ENCODE measurements at places on chromosomes 5 and 9.
A peak's percentile ranks its signal among the peaks of the same experiment; 100 is the strongest.

GRCh38 chr9:120928015-120928482, 1.5 kb upstream of the TRAF1 start:
- no peak for DNase-seq

DNA sequence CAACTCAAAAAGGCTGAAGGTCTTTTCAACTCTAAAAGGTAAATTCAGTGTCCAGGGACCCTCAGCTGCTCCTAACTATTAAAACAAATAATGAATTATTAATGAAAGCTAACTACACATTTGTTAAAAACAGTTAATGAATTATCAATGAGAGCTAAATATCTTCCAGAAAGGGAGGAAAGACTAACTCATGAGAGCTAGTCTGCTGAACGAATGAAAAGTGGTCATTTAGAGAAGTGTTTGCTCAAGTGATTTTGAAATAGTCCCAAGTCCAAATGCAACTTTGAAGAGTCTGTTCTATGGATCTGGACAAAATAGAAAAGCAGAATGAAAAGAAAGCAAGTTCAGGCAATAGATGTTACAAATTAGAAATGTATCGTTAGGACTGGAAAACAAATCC, 133.9 kb upstream of the SPEF2 start:
- no peak for DNase-seq

GRCh38 chr5:170429014-170429413, 39.8 kb upstream of the KCNMB1 start:
- no peak for DNase-seq

DNA sequence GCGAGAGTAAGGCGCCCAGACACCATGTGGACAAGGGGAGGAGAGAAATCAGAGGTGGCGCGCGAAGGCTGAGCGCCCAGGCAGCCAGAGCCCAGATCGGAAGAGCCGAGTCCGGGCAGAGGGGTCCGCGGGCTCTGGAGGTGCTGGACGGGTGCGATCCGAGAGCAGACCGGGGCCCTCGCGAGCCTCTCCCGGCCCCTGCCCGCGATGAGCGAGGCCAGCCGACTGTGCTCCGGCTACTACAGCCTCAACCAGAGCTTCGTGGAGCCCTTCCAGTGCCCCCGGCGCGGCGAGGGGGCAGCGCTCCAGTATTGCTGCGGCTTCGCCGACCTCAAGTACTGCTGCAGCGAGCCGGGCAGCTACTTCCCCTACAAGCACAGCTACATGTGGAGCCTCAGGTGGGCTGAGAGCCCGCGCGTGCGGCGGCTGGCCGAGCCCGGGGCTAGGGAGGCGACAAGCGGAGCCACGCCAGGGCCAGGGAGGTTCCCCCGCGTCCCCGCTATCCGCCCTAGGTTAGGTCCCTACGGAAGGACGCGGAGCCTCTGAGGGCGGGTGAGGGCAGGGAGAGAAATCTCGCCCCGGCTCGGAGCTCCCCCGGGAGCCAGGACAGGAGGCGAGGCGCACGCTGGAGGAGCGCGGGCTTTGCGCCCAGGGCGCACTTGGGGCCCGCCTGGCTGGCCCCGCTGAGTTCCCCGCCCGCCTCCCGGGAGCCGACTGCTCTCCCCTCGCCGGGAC, at the start of gene SHISAL2B:
SHISAL2B (plus strand) TSS at position 87 of the 735 bp plus-strand sequence; CDS start at position 208, 121 bp downstream.
- peak; percentile 22 for DNase-seq

DNA sequence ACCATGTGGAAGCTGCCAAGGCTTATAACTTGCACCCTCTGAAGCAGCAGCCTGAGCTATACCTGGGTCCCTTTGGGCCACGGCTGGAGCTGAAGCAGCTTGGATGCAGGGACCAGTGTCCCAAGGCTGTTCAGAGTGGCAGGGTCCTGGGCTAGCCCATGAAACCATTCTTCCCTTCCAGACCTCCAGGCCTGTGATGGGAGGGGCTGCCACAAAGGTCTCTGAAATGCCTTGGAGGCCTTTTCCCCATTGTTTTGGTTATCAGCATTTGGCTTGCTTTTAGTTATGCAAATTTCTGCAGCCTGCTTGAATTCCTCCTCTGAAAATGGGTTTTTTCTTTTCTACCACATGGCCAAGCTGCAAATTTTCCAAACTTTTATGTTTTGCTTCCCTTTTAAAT, 433.7 kb upstream of the ACO1 start:
- no peak for DNase-seq

- DNase-seq: no peak
These were observed 79.4 kb upstream of the UNC5A start for GRCh38 chr5:176730815-176731475.

DNA sequence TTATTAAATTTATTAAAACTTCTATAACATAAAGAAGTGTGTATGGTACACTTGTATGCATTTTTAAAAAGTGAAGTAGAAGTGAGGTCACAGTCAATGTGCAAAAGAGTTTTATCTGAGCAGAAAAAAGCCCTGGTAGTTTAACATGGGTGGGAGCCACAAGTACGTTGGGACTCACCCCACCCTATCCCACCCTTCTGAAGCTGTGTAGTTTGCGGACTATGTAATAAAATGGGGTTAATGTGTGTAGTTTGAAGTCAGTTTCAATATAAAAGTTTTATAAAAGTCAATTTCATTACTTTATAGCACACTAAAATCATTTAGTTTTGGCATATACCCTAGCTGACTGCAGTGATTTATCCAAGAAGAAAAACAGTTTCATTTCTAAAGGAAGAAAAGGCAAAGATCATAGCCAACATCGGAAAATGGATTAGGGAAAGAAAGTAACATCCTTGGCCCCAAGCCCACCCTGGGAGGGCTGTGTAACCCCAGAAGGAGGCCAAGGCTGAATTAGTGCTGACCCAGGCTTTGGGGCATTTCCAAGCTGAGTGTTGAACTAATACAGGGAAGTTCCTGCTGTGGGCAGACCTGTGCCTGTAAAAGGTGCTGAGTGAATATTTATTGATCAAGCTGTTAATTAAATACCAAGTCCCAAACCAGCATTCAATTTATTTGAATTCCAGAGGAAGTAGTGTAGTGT, 398.6 kb upstream of the ADAMTSL1 start:
- DNase-seq: no peak

- no peak for DNase-seq
These were observed 76.7 kb upstream of the UNC5A start for GRCh38 chr5:176733406-176734262.

- no peak for DNase-seq
These were observed 30.3 kb downstream of the SARDH start for GRCh38 chr9:133707763-133708245.

All from hepatic stellate cell (primary cell).